Right renal cortex interstitium (tissue), 3 donors: ENCODE measurements at places on chromosomes 2 and 18. TPM values are rescaled to one million over a fixed set of nuclear protein-coding genes. Genes with fewer than 3 reads are reported as not detected.

DNA sequence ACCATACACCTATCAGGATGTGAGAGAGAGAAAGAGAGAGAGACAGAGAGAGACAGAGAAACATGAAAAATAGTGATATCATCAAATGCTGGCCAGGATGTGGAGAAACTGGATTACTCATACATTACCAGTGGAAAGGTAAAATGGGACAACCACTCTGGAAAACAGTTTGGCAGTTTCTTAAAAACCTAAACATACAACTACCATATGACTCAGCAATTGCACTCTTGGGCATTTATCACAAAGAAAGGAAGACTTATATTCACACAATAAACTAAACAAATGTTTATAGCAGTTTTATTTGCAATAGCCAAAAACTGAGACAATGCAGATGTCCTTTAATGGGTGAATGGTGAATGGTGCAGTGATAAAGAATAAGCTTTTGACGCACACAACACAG is 29.1 kb downstream of the SLC4A3 start:
- no peak for DNase-seq

DNA sequence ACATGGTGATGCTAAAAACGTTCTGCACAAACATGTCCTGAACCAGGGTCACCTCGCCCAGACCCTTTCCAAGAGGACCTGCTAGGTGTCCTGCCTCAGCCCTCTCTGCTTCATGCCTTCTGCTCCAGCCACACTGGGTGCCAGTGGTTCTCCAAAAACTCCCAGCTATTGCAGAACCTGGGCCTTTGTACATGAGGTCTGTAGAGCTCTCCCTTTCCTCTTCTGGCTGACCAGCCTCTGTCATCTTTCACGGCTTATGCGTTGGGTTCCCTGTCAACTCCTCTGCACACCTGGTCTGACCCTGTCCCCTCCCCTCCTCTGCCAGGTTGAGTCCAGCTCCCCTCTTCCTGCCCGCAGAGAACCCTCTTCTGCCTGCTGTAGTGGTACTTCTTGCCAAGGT is 35.5 kb upstream of the IGFBP5 start:
- no peak for DNase-seq

GRCh38 chr2:36469710-36470109 is 114.1 kb downstream of the CRIM1 start:
- DNase-seq = no peak

GRCh38 chr2:216549926-216550690 is 51.5 kb downstream of the RPL37A start:
- no peak for DNase-seq

DNA sequence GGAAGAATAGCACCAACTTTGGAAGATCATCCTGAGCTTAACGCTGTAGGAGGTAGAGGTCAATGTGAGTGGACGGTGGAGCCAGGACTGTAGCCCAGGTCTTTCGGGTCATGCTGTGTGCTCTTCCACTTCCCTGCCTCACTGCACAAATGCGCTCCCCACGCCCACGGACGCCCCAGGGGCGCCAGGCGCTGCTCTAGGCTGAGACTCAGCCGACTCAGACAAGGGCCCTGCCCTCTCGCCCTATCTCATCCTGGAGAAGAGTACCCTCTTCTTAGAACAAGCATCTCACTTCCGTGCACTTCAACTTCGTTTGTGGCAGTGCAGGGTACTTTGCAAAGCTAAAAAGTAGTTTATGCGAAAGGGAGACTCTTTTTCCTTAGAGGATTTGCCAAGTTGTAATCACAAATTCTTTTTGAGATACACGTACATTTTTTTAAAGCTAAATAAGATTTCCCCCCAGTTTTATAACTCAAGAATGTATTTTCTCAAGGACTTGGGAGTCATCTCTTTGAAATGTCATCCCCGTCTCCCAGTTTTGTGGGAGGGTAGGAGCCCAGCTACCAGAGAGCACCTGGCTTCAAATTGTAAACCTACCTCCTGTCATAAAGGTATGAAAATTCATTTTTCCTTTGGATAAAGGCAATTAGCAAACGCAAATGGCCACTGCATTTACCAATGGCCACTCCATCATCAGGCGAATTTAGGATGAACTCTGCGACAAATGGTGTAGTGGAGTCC is 1.2 kb upstream of the PRELID3A start:
- DNase-seq = no peak

RFTN2 gene
- 24.8 TPM for polyA plus RNA-seq
